NT2/D1 (cell line): ENCODE measurements at places on chromosomes 16 and 17.

DNA sequence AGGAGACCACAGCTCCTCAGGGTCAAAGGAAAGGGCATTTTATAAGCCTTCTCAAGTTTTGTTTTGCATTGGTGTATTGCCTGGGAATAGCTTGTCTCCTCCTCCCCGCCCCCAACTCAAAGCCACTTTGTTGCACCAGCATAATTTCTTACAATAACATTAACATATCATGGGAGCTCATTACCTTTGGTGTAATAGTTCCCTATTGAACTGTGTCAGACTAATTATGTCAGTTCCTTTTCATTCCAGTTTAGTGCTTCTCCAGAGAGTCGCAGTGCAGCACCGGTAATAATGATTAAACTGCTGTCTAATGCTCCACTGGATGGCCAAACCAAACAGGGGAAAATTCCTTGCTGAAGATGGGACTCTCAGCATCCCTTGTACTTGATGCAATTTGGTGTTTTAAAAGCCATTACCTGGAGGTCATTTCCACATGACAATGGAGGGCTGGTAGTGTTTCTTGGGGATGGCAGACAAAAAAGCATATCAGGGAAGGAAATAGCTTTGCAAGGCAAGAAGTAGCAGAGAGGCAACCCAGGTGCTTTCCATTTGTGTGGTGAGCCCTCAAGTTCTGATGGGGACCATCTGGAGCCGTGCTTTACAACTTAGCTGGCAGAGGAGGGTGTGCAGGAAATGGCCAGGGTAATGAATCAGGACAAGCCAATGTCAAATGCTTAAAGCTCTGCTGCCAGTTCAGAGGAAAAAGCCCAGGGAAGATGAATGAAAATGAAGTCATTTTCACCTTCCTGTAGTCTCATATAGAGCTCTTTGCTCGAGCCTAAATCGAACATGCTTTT is 91.5 kb upstream of the NLRP1 start:
- DNase-seq = no peak

GRCh38 chr17:80565343-80566053 is 20.9 kb downstream of the RPTOR start:
- no peak for DNase-seq

- DNase-seq = no peak
Observed at GRCh38 chr17:58391302-58391984, 25.9 kb downstream of the RNF43 start.

GRCh38 chr17:58312829-58313228 is 15.8 kb downstream of the TSPOAP1 start:
- DNase-seq = no peak

DNA sequence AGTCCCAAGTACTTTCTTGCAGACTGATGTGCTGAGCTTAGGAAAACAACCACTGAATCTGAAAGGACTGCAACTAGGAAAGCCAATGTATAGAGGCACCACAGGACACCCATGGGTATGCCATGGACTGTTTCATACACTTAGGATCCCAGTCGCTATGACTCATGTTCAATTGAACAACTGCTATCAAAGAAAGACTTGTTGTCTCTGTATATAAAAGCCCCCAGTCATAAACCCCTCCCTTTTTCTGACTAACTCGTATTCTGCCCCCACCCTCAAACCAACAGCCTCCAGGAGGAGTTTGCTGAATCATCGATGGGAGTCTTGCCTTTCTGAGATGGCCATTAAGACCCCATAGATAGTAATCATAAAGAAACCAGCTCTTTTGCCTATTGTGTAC is 205.4 kb downstream of the ANKFN1 start:
- DNase-seq = no peak

GRCh38 chr17:8706431-8706830 is 38.2 kb downstream of the CCDC42 start:
- DNase-seq = no peak

GRCh38 chr17:33511670-33512069 is 218.6 kb upstream of the ASIC2 start:
- DNase-seq = no peak
